ENCODE measurements at places on chromosomes 13 and 19. TPM values are rescaled to one million over a fixed set of nuclear protein-coding genes. Genes with fewer than 3 reads are reported as not detected.
A peak's percentile ranks its signal among the peaks of the same experiment; 100 is the strongest.

DNA sequence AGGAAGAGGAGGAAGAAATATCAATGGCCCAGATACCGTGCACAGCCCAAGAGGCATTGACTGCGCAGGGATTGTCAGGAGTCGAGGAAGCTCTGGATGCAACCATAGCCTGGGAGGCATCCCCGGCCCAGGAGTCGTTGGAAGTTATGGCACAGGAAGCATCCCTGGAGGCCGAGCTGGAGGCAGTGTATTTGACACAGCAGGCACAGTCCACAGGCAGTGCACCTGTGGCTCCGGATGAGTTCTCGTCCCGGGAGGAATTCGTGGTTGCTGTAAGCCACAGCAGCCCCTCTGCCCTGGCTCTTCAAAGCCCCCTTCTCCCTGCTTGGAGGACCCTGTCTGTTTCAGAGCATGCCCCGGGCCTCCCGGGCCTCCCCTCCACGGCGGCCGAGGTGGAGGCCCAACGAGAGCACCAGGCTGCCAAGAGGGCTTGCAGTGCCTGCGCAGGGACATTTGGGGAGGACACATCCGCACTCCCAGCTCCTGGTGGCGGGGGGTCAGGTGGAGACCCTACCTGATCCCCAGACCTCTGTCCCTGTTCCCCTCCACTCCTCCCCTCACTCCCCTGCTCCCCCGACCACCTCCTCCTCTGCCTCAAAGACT is 36.0 kb downstream of the KEAP1 start:
- DNase-seq = no peak

DNA sequence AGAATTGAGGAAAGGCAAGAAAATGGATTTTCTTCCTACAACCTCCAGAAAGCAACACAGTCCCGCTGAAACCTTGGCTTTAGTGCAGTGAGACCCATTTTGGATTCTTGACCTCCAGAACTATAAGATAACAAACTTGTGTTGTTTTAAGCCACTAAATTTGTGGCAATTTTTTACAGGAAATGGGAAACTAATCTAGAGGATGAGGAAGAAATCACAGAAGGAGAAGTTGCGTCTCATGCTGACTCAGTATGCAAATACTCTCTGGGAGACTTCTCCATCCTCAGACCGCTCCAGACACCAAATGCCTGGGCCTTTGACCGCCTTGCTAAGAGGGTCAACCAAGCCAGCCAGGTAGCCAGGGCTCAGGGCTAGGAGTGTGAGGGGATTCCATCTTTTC is 13.1 kb upstream of the CEACAM16 start:
- no peak for DNase-seq

- DNase-seq = no peak
These were observed 10.9 kb downstream of the PRAM1 start for GRCh38 chr19:8491574-8491973.

GRCh38 chr19:2254064-2254872 is 1.9 kb downstream of the JSRP1 start:
- DNase-seq = peak; percentile 68

GRCh38 chr13:32191452-32191998 is 123.6 kb downstream of the ZAR1L start:
- no peak for DNase-seq

DNA sequence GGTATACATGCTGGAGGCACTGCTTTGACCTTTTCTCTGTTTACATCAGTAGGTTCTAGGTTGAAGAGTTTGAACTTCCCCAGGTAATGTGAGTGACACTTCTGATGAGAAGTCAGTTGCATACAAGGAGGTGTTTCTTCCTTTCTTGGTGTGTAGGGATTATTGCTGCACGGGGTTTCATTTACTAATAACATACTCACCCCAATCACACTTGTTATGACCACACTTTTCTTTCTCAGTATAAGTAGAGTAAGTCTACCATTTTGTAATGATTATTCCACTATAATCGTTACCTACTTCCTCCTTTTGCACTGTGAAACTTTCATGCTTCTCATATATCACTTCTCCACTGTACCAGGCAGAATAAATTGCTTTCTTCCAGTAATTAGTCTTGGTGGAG is 138.0 kb downstream of the TNFSF13B start:
- DNase-seq = no peak

DNA sequence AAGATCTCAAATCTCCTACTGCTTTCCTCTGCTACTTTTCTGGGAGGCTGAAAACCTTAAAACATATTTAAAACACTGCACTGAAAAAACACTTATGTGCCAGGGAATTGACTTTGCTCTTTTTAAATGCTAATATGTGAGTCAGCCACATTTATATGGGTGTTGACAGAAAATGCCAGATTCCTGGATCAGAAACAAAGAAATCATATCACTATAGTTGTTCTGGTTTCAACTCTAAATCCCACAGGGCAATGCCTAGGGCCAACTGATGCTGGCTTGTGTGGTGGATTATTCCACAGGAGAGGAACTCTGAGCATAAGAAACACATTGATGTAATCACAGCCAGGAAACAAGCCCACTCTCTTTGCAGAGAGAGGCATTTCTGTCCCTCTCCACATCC is 1439.0 kb upstream of the SPRY2 start:
- peak; percentile 95 for DNase-seq

DNA sequence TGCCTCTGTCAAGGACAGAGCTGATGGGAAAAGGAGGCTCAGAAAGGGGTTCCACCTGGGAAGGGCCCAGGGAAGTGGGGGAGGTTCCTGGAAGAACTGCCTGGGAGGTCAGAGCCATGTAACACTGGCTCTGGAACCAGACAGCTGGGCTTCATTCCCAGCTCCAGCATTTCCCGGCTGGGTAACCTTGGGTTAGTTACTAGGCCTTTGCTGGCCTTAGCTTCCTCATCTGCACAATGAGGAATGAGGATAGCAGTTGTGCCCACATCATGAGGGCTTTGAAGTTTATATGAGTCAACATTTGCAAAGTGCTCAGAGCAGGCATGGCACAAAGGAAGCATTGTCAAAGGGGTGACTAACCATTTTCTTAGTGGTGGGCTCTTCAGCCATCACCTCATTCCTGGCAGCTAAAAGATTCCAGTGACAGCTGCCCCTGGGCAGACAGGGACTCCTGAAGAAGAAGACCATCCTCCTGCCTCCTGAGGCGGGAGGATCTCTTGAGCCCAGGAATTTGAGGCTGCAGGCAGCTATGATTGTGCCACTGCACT is 1.7 kb upstream of the DNAJB1 start:
- DNase-seq = no peak

DNA sequence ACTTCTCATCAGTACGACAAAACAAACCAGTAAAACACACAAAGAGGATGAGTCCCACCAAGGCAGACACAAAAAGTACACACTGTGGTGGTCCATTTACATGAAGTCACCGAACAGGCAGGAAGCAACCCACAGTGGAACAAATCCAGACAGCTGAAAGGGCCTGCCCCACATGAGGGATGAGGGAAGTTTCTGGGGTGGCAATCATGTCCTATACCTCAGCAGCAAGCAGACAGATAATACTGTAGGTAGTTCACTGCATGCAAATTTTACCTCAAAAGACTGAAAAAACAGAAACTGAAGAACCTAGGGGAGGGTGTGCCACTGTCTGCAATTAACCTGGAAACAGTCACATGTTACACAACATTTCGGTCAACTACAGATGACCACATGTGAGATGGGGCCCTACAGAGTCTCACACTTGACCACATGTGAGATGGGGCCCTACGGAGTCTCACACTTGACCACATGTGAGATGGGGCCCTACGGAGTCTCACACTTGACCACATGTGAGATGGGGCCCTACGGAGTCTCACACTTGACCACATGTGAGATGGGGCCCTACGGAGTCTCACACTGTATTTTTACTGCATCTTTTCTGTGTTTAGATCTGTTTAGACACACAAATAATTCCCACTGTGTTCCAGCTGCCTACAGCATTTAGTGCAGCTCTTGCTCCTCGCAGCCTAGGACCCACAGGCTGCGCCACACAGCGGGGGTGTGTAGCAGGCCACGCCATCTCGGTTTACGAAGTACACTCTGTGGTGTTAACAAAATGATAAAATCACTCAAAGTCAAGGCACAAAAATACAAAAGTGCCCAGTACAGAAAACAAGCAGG is 22.2 kb downstream of the PCID2 start:
- no peak for DNase-seq

GRCh38 chr13:35293579-35294226 is 182.8 kb downstream of the MAB21L1 start:
- DNase-seq = no peak

DNA sequence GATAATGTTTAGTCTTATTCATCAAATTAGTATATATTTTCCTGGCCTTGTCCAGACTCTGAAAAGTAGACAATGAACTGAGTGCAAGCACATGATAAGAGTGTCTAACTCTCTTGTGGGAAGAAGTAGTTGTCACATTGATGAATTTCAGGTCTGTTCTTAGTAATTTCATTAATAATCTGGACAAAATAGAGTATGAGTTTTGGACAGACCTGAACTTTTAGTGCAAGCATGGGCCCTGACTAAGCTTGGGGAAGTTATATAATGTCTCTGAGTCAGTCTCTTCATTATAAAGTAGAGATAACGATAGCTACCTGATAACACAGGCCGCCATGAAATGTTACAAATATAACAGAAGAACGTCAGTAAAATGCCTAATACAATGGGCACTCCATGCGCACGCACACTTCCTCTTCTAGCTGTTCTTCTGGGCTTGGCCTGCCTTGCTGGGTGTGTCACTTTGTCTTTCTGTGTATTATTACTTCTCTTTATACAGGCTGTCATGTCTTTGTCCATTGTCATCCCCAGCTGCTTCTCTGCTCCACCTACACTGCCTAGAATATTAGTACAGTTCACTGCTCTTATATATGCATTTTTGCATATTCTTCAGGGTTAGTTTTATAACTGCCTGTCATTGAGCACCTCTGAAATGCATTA is 129.1 kb upstream of the HTR2A start:
- DNase-seq = no peak

DNA sequence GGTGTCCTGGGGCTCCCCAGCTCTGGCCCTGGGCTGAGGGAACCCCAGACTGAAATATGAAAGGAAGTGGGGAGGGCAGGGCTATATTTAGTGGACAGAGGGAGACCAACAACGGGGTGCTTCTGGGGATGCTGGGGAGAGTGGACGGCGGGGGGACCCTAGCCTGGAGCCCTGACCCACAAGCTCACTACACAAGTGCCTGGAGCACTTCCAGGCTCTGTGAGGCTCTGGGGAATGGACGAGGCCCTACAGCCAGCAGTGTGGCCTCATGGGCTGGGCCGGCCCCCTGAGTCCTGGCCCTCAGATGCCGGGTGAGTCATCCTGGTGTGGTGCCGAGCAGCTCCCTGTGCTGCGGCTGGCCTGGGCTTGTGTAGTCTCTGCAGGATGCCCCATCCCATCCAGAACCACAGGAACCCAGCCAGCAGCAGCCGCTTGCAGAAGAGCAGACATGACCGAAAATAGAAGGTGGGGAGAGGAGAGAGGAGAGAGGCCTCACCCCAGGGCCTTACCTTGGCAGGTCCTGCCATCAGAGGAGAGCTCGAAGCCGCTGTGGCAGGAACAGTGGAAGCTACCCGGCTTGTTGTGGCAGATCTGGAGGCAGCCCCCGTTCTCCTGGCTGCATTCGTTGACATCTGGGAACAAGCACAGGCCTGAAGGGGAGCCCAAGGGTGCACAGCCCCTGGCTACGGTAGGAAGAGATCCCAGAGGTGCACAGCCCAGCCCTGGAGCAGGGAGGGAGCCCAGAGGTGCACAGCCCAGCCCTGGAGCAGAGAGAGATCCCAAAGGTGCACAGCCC is 26.1 kb downstream of the GAS6 start:
- peak; percentile 30 for DNase-seq

GRCh38 chr13:83577183-83577582 is 305.1 kb downstream of the SLITRK1 start:
- no peak for DNase-seq

DNA sequence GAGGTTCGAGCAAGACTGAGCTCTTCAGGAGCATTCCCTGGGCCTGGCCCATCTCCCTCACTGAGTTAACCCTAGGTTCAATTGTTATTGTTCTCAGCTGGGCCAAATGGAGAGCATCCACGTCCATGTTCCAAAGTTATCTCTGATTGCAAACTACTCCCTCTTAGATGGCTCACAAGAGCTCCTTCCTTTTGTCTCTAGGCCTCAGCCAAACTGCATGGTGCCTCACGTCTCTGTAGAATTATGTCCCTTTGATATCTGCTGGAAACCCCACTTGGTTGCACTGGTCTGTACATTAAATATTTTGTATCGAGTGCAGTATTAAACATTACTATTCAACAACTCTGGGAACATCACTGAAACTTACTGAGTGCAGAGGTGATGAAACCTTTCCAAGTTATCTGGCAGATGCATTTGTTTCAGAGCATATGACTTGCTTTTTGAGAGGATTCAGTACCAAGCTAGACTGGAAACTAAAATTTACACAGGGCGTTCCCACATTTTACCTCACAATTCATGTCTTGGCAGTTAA is 38.1 kb downstream of the DOCK9 start:
- DNase-seq = no peak

- DNase-seq = peak; percentile 9
These were observed 187.8 kb upstream of the CSNK1A1L start for GRCh38 chr13:37293295-37293694.

DNA sequence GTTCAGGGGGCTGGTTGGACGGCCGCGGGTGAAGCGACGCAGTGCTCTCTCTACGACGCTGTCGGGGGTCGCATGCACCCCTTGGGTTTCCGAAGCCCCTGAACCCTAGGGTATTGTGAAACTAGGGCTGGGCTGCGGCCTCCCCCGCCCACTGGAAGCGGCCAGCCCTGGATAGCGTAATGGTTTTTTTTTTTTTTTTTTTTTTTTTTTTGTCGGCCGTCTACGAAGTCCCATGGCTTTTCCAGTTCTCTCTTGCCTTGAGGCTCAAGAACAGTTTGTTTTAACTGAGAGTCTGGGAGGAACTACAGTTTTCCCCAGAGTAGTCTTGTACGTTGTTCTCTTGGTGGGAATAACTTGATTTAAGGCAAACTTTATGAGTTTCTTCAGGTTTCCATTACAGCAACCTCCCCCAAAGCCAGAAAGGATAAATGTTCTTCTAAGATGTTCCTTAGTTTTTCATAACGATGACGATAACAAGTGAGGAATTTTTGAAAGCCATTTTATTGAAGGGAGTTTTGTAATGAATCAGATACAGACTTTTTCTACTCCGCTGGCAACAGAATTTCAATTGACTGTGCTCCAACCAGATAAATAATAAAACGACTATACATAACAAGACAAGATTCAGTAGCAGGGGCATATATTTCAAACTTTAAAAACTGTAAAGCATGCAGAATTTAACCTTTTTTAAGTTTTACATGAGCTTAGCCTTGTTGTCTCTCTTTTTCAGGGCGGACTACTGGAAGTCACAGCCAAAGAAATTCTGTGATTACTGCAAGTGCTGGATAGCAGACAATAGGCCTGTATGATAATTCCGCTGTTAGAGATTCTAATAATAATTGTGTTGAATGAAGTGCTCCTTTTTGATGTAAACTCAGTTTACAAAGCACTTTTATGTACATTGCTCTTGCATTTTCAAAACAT is 867 bp downstream of the WBP4 start:
- peak; percentile 65 for DNase-seq

Gene PPM1N
- polyA plus RNA-seq = 1.8 TPM

Gene TUBA3C
- 0.32 TPM for polyA plus RNA-seq

Gene ZNF440
- 1.5 TPM for polyA plus RNA-seq

Gene RNF17
- polyA plus RNA-seq = not detected

Gene ZNF730
- polyA plus RNA-seq = 1.2 TPM

Gene LGALS4
- 0.93 TPM for polyA plus RNA-seq

Data from brain (organoid and tissue), 16 donors.